Activated CD4-positive, alpha-beta T cell treated with anti-CD3 and anti-CD28 coated beads for 24 hours (primary cell): ENCODE measurements at places on chromosomes 6 and 20.

- DNase-seq = no peak
Observed at GRCh38 chr6:7911345-7911725, 747 bp upstream of the TXNDC5 start.

DNA sequence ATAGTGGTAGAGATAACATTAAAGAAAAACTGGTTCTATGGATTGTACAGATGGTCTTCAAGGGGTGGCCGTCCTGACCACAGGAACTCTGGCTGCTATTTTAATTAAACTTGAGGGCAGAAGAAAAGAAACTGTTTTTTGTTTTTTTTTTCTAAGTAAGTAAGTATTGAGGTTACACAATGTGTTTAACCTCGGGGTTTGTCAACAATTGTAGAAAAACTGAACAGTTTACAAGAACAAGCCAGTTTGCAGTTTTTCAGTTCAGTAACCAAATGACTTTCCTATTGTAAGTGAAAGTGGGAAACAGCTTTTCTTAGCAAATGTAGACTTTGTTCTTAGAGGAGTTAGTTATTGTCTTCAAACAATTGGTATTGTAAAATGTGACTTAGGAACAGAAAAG lies 77.0 kb downstream of the PLCB1 start:
- DNase-seq = no peak

DNA sequence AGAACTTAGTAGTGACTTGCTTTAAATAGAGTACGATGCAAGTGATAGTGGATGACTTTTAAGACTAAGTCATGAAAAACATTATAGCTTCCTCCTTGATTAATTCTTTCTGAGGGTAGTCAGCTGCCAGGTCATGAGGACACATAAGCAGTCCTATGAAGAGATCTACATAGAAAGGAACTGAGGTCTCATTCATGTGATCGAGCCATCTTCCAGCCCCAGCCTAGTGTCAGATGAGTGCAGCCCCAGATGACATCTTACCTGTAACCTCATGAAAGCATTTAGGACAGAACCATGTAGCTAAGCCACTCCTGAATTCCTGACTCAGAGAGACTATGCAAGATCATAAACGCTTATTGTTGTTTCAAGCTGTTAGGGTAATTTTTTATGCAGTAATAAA lies 67.7 kb downstream of the AK9 start:
- DNase-seq = no peak

DNA sequence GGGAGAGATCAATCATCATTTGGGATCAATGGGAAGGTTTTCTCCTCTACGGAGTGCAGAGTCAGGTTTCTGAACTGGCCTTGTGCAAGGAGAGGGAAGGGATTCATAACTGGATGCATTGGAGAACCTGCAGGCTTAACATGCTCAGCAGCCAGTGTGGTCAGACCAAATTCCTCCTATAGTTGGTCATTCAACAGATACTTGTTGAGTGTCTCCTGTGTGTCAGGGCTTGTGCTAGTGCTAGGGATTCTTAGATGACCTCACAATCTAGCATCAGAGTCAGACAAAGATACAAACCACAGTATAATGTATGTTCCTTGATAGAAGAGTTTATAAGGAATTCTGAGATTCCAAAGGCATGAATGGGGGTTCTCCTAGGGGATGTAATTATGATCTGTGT lies 23.9 kb downstream of the RALY start:
- no peak for DNase-seq

GRCh38 chr6:17957498-17957897 lies 29.9 kb downstream of the KIF13A start:
- DNase-seq = no peak

DNA sequence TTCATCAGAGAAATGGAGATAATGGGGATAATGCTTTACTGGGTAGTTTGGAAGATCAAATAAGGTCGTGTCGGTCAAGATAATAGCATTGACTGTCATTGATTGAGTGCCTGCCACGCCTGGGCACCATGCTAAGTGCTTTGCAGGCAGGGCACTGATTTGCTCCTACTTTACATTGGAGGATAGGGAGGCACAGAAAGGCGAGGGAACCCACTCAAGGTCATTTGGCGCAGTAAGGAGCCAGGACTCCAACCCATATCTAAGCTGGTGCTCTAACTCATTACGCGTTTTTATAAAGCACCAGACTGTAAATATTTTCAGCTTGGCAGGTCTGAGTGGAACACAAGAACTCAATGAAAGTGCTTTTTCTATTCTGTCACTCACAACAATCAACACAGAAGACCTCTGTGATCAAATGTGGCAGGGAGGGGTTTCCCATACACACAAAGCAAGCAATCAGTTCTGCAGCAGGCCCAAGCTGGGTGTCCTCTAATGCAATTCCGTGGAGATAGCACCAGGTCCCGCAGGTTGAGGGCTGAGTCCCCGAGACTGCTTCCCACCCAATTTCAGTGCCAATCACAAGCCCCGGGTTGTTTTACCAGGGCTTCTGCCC lies 373.6 kb downstream of the CDH26 start:
- no peak for DNase-seq

DNA sequence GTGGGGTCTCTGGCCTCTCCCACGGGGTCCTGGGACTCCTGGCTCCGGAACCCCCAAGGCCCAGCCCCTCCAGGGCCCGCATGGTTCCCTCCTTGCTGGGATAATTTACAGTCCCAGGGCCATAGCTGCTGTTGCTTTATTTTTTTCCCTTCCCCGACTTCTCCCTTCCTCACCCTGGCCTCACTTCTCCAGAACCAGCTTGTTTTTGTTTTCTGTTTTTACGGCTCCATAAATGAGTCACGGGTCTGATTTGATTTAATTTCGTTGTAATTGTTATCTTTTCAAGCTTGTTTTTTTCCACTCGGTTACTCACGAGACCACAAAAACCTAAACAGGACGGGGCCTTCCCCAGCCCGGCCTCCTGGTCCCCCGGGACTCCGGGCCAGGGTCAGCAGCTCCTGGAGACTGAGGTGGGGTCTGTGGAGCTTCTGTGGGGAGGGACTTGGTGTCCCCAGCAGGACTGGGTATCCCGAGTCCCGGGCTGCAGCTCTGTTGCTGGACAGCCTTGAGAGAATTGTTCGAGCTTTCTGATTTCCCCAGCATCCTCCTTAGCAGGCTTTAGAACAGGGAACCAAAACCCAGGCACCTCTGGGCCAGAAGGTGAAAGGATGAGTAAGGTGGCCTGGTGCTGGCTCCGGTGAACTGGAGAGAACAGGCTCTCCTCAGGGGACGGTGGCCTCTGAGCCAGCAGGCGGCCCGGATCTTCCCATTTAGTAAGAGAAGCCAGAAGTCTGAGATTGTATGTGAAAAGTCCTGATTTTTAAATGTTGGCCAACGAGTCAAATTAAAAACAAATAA lies 94.9 kb downstream of the CEBPB start:
- DNase-seq = no peak

DNA sequence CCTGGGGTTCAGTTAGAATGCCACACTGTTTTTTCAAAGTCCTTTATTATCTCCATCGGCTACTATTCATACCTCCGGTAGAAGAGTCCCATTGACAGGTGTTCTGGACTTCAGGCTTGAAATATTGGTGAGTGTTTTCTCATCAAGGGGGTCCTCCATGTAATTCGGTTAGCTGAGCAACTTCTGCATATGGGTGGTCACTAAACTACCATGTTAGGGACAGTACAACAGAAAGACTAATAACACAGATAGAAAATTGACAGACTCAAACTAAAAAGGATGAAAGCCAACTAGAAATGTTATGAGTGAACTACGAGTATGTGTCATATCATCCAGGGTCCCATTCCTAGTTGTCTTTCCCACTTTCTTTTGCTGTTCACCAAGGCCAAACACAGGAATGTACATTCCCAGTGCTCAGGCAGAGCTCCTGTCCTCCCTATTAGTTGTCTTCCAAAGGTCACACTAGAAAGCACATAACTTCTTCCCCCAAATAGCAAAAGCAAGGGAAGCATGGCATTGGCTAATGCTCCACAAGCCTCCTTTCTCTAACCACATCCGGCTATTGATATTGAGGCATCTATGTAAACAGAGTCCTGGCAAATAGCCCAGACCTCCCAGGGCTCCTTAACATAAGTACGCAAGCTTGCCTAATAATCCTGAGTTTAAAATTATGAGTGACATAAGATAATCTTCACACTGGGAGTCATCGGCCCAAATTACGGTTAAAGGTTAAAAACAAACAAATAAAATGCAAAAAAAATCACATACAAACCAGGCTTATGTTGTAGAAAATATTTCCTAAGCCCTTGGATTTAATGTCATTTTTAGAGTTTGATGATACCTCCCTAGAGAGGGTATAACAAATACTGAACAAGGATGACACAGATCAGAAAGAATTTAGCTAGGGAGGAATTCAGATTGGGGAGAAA lies 13.2 kb downstream of the CCN2 start:
- DNase-seq = no peak

DNA sequence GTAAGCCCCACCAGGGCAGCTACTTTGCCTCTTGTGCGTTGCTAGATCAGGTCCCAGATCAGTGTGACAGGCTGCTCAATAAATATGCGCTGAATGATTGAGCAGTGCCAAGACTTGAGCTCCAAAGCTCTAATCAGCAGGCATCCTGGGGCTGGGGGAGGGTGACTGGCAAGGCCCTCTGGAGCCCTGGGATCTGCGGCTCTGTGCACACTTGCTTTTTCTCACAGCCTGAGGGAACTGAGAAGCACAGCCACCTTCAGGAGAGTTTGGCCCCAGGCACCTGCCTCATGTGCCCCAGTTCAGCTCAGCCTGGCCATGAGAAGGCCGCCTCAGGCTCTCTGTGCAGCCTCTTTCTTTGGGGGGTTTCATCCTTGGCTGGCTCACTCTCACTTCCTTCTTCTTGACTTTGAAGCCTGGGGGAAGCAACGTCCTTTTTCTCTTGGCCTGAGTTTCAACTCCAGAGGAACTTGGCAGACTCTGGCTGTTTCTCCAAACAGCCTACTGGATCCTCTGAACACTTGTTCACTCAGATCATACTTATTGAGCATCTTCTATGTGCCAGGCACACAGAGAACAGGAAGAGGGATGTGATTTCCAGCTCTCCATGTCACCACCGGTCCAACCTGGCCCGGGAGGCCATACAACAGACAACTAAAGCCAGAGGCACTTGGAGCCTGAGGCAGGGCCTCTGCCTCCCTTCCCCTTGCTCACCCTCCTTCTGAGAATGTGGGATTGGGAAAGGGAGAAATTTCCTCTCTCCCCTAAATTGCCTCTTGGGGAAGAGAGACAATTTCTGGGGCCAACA lies 114.0 kb downstream of the VEGFA start:
- no peak for DNase-seq

DNA sequence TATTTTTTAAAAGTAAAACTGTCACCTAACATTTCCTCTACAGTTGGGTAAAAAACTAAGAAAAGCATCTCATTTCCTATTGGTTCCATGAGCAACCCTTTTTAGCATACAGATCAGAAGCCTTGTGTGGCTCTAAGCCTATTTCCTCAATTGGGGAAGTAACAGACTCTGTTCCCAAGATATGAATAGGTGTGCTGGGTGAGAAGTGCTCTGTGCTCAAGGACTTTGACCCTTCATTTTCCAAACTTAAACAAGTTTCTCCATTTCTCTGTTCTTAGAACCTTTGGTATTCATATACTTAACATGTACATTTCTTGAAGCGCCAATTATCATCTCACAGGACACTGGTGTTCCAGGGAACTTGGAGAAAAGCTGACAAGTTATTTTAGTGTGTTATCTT lies 24.1 kb downstream of the CARMIL1 start:
- DNase-seq = no peak

- DNase-seq = no peak
Observed at GRCh38 chr6:53103993-53104675, 38.9 kb downstream of the FBXO9 start.

DNA sequence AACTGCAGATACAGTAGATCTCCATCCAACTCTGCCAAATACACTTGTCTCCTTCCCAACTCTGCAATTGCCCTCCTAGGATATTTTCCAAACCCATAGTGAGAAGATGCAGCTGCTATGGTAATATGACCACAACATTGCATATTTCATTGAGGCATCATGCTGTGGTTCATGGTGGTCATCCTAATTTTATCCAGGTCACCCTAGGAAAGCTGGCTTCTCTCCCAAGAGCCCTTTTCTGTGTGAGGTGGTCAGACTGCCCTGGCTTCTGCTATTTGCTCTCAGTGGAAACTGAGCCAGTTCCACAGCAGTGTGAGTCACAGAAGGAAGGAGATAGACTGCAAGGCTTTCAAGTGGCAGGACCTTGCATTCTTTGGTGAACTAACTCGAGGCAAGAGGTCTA lies 5.5 kb downstream of the OGFRL1 start:
- no peak for DNase-seq

- DNase-seq = no peak
Observed at GRCh38 chr20:44600758-44601201, 18.4 kb downstream of the PKIG start.

- no peak for DNase-seq
Observed at GRCh38 chr20:22420116-22420598, 164.2 kb downstream of the FOXA2 start.

- no peak for DNase-seq
Observed at GRCh38 chr6:16633961-16634360, 127.3 kb downstream of the ATXN1 start.

- DNase-seq = no peak
Observed at GRCh38 chr20:4691753-4692152, 30.0 kb upstream of the PRND start.

DNA sequence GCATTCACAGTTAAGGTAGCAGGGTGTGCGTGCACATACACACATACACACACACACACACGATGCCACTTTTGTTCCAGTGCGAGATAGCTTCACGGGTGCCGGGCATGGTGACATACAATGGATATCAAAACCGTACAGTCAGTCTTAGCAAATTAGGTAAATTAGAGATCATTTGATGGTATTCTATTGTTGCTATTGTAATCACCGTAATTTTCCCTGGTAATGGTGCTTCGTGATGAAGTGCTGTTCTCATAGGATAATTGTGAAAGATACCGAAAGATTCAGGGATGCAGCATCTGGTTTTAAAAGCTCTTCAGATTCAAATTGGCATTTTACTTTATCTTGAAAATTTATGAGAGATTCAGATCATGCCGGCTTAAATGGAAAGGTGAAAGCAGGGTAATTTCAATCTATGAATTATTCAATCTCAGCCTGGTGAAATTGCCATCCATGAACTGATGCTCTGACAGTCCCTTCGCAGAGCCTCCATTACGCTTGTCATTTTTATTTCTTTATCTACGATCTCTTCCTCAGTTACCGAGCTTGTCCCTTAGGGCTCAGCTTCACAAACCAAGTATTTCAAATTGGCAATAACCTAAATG lies 71.3 kb upstream of the SOX4 start:
- no peak for DNase-seq

- no peak for DNase-seq
Observed at GRCh38 chr6:44896701-44897100, 431.4 kb upstream of the RUNX2 start.

GRCh38 chr20:46802722-46803121 lies 91.9 kb upstream of the EYA2 start:
- no peak for DNase-seq

- DNase-seq = no peak
Observed at GRCh38 chr6:31586008-31586407, at the start of gene LST1. Gene LST1, plus strand, starts transcription at chr6:31586277. Its CDS starts 1,023 bp downstream, at chr6:31587300.
